ENCODE measurements at places on chromosomes 16 and 17. TPM values are rescaled to one million over a fixed set of nuclear protein-coding genes. Genes with fewer than 3 reads are reported as not detected.

Gene TVP23A
- not detected for total RNA-seq

Gene GRB7
- total RNA-seq: not detected

Gene WSCD1
- 71.0 TPM for total RNA-seq

Gene HSPB9
- not detected for total RNA-seq

Data from endothelial cell of coronary artery (primary cell).